ENCODE measurements at places on chromosomes 5 and 9.

GRCh38 chr5:73442996-73443627 is 5.5 kb downstream of the FOXD1 start:
- DNase-seq: no peak

- DNase-seq: no peak
Measured at GRCh38 chr9:4559261-4560182, 69.3 kb downstream of the SLC1A1 start.

DNA sequence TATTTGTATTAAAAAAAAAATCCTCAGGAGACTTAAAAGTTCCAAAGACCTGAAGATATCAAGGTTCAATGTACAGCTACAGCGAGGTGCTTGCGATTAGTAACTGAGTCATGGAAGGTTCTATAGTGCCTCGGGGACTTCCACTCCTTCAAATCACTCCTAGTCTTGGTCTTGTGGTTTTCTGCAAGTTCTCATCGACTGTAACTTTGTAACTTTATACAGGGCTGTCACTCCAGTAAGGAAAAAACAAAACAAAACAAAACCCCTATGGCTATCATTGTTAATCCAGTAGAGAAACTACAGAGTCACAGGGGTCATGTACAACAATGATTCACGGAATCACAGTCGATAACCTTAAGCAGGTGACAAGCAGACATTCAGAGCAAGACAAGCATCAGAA is 39.8 kb upstream of the SELENOP start:
- DNase-seq: no peak

DNA sequence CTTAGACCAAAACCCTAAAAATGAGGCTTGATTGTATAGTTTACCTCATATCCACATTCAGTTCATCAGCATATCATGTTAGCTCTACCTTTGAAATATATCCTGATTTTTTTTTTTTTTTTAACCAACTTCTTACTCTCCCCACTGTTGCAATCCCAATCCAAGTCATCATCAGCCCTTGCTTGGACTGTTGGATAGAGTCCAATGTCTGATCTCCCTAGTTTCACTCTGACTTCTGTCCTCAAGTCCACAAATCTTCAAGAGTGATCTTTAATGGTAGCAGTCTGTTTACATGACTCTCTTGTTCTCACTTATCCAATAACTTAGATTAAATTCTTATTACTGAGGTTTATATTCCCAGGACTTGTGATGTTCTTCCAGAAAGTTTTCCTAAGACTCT is 30.8 kb downstream of the NAA35 start:
- DNase-seq: no peak

GRCh38 chr9:23563517-23563916 is 262.5 kb downstream of the ELAVL2 start:
- DNase-seq: no peak

DNA sequence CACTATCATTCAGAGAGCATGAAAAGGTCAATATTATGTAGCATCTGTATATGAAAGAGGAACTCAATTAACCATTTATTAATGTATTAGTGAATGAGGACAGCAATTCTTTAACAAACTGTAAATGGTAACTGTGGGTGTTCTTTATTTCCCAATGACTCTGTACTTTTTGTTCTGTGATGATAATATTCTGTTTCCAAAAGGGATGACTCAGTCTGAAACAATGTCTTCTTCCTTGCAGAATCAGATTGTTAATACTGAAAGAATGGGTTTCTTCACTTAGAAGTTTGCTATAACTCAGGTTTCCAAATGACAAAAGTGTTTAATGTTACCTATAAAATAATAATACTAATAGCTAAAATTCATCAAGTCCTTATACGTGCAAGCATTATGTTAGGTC is 1518.7 kb upstream of the WWC1 start:
- DNase-seq: no peak

DNA sequence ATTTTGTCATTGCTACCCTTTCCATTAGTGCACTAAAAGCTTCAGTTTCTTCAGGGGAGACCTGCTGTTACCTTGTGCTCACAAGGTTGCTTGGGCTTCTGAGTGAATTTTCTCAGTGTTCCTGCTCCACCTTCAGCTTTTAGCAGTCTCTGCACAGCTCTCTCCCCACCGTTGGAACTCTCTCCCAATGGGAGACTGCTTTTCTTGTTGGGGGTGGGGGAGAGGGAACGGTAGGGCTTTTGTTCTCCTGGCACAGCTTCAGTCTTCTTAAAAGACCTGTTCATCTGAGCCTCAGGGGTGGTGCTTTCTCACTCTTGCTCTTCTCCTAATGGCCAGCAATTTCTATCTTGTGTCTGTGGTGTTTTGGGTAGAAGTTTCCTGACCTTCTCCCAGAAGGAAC is 915.7 kb downstream of the EFNA5 start:
- no peak for DNase-seq

DNA sequence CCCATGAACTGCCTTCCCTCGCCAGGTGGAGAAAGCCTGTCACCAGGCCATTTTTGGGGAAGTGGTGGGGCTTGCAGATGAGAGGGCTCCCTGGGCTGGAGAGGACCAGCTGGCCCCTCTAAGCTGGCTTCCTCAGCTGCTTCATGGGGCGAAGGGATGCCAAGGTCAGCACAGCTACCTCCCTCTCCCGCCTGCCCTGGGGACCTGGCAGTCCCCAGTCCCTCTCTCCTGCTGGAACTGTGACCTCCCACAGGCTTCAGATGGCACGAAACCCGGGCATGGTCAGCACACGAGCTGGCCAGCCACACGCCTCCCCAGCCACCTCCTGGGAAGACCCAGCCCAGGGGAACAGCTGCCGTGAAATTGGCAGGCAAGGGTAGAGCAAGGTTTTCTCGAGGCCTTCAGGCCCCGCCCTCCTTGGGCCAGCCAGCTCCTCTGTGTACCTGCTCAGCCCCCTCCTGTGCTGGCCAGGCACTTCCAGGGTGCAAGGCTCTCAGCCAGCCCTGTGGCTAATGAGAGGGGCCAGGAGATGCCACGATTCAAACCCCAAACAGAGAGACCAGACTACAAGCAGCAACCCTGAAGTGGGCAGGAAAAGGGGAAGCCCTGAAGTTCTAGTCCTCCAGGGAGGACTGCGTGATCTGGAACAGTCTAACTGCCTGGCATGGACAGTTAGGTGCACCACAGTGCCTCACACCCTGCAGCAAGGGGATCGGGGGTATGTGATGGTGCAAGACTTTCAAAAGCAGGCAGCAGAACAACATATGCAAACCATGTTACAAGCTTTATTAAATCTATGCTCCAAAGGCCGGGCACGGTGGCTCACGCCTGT is 12.9 kb downstream of the PLPP7 start:
- DNase-seq: no peak

GRCh38 chr9:65404232-65405006 is 119.4 kb upstream of the FOXD4L5 start:
- no peak for DNase-seq

GRCh38 chr5:35657877-35658276 is 40.2 kb downstream of the SPEF2 start:
- DNase-seq: no peak

- DNase-seq: no peak
Measured at GRCh38 chr5:13749766-13750165, 194.7 kb downstream of the DNAH5 start.

DNA sequence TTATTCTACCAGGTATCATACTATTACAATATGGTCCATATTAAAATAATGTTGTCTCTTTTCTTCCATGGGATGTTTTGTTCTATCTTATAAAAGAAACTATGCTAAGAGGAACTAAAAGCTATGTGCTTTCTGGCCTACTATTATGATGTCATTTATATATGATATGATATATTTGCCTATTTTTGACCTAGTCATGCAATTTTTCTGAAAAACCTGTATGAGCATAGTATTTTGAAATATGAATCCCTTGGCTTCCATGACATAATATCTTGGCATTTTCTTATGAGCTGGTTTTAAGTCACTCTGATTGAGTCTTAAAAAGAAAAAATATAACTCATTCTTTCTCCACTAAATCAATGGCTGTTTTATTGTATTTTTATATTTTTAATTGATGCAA is 60.7 kb downstream of the MAN2A1 start:
- no peak for DNase-seq

DNA sequence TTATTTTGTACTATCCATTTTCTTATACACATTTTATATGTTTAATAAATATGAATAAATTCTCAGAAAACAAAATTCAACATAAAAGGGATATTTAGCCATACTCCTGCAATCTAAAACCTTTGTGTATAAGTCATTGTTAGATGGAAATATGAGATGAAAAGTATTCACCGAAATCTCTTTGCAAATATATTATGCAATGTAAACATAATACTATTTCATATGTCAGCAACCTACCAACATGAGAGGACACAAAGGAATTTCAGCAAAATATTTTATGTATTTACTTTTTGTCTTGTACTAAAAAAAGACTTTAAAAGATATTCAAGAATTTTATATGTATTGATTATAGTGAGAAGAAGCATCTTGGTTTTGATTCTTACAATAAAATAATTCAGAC is 1623.4 kb downstream of the EFNA5 start:
- DNase-seq: no peak

DNA sequence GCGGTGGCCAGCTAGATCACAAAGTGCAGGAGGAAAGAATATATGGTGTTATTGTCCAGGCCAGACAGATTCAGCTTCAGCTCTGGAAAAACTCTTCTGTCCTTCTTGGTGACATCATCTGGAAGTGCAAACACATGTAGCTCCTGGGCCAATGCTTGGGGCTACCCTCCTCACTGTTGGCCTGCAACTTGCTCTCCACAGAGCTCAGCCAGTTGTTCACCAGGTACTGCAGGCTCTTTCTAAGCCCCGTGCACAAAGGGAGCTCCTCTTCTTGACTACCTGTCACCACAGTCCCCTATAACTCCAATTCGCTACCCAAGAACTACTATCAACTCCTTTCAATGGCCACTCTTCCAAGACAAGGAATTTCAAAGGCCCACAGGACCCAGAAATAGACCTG is 1175.9 kb upstream of the CDH9 start:
- no peak for DNase-seq

GRCh38 chr5:60649288-60649917 is 50.6 kb downstream of the DEPDC1B start:
- peak; percentile 59 for DNase-seq

GRCh38 chr5:59661954-59662615 is 231.4 kb downstream of the PDE4D start:
- DNase-seq: peak; percentile 57

DNA sequence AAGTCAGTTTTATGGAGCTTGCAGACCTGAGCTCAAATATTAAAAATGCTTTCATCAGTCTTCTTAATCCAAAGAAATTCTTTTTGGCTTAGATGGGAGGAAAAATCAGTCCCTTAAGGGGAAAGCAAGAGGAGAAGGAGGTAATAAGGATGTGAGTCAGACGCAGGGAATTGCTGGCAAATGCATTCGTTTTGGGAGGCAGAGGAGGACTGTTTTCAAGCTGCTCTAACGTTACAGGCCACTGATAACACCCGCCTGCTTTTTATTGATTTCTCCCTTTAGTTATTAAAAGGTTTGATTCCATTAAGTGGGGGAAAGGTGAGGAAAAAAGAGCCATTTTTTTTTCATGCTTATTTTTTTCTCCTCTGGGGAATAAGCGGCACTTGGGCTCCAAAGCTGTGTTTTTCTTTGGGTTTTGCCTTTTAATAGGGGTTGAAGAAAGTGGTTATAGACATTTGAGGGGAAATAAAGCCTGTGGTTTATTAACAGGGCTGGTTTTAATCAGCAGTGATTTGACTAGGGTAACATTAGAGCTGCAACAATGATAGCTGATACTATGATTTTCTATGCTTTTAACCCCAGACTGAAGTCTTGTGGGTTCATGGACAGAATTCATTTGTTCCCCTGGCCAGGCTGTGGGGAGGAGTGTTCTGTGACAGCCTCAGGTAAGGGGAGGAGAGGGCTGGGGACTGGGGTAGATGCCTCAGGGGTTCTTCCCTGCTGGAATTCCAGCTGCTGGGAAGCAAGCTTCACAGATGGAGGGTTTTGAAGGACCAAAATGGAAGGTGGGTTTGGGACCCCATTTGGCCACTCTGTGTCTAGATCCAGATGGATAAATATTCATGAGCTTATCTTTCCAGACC is 225.2 kb downstream of the GAS1 start:
- no peak for DNase-seq

GRCh38 chr5:157390133-157390532 is 69.9 kb upstream of the NIPAL4 start:
- no peak for DNase-seq

GRCh38 chr5:91219091-91219802 is 163.9 kb downstream of the ARRDC3 start:
- no peak for DNase-seq

DNA sequence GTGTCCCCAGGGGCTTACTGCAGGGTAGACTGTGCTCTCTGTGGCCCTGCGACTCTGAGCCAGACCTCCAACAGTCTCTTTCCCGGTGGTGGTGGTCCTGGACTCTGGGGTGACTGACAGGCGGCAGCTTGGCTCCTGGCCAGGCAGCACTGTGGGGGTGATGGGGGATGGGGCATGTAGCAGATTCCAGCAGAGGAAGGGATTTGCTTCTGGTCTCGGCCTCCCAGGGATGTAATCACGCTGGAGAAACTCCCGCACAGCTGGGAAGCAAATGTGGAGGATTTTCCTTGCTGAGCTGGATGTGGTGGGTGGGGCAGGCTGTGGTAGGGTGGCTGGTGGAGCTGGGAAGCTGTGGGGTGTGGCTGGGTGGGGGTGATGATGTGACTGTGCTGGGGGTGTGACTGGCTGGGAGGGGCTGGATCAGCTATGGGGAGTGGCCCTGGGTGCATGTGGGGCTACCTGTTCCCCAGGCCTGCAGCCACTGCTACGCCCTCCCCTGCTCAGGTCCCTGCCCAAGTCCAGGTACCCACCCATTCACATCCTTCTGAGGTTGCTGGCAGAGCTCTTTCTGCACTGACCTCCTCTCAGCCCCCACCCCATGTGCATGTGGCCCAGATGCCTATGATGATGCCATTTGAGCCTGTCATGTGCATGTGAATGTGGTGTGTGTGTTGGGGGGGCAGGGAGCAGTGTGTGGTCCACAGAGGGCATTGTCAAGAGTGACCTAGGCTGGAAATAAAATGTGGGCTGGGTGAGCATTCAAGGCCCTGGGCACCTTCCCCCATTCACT is 3.8 kb downstream of the NDST1 start:
- DNase-seq: no peak

GRCh38 chr9:109549386-109549785 is 51.3 kb upstream of the PTPN3 start:
- DNase-seq: no peak

All from HepG2 (cell line).